ENCODE measurements at places on chromosomes 7 and 10. TPM values are rescaled to one million over a fixed set of nuclear protein-coding genes. Genes with fewer than 3 reads are reported as not detected.

CTAGE8 gene
- total RNA-seq = 1.4 TPM

NFE2L3 gene
- 142 TPM for total RNA-seq

MTERF1 gene
- total RNA-seq = 13.5 TPM

ZNF33A gene
- total RNA-seq = 32.6 TPM

All from GM23338 (cell line).